ENCODE measurements at places on chromosomes 5 and 9.

DNA sequence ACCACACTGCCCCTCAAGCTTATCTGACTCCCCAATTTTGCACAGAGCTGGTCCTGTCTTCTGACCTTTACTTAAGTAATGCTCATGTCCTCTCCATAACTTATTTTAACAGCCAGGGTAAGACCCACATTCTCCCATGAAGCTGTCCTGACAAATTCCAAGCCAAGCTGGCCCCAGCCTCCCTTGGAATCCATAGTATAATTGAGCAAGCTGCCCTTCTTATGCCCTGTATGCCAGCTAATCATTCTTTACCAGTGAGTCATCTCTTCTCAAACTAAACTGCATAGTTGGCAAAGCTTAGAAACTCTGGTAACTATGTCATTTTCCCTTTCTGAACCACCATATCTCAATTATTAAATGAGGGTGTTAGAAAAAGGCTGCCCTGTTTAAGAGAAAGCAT is 92.4 kb downstream of the NFIB start:
- no peak for DNase-seq

DNA sequence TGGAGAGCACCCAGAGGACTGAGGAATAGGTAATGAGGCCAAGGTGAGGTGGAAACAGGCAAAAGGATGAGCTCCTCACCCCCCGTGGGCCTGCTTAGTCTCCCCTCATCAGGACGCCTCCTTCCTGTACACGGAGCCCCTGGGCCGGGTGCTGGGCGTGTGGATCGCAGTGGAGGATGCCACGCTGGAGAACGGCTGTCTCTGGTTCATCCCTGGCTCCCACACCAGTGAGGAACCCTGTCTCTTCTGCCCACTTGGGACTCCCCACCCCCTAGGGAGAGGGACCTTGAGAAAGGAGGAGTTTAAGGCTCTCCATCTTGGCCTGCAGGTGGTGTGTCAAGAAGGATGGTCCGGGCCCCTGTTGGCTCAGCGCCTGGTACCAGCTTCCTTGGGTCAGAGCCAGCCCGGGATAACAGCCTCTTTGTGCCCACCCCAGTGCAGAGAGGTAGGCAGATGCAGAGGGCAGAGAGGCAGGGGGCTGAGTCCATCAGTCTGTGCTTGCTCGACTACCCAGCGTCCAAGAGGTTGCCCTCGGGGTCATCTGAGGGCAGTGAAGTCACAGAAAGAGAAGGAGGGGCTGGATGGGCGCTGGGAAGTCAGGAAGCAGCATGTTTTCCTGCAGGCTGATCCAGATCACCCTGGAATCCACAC is 7.0 kb downstream of the DOLK start:
- no peak for DNase-seq

DNA sequence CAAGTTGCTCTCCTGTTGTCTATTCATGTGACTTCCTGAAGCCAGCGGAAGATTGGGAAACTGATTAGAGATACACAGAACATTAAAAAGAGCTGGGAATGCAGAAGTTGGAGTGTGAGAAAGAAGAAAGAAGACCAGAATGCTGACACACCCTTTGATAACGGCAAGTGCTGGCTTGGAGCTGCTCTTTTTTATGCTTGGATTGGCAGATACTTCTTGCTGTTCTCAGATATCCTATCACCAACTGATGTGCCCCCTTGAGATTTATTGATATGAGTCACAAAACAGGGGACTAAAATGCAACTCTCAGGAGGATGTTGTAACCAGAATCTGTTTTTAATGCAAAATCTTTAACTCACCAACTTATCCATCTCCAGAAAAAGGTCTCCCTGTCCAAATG is 56.0 kb upstream of the ASTN2 start:
- DNase-seq: no peak

GRCh38 chr9:23229890-23230317 is 596.1 kb downstream of the ELAVL2 start:
- no peak for DNase-seq

GRCh38 chr5:167754501-167755021 is 536.9 kb upstream of the WWC1 start:
- DNase-seq: no peak

- no peak for DNase-seq
Observed at GRCh38 chr5:50767588-50767987, 101.2 kb downstream of the PARP8 start.

DNA sequence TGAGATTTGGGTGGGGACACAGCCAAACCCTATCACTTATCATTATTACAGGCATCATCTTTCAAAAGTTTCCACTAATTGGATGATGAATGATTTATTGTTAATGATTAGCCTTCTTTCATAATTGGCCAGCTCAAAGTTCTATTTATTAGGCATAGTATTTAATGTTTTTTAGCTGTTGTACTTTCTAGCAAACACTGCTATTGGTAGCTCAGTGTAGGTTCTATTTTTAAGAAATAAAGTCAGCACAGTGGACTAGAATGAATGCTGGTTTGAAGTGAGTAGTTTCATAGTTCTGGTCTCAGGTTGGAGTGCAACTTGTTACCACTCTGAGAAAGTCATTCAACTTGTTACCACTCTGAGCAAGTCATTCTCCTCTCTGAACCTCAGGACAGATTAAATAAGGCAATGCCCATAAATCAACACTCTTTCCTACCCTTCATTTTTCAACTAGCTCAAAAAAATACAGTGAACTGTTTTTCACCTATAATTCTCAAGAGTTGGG is 46.9 kb downstream of the JAKMIP2 start:
- no peak for DNase-seq

DNA sequence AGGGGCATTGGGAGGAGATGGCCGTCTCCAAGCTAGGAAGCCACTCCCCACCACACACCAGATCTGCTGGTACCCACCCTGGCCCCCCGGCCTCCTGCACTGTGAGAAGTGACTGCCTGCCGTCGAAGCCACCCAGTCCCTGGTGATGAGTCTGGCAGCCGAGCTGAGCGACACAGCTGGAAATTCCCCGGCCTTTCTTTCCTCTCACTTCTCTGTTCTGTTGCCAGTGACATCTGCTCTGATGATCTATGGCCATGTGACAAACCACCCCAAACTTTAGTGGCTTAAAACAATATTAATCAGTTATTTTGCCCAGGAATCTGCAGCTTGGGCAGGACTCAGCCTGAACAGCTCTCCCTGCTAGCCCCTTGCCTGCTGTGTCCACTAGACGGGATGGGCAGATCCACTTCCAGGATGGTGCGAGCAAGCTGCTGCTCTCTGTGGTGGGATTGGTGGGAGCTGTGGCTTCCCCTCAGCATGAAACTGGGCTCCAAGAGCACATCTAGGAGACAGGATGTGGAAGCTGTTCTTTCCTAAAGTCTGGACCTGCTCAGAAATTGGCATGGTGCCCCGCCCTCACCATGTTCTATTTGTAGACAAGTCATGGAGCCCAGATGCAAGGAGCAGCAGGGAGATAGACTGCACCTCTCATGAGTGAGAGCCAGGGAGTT is 211.2 kb downstream of the GADD45G start:
- peak; percentile 80 for DNase-seq

- DNase-seq: no peak
Observed at GRCh38 chr5:15940905-15941304, 238.7 kb downstream of the MARCHF11 start.

DNA sequence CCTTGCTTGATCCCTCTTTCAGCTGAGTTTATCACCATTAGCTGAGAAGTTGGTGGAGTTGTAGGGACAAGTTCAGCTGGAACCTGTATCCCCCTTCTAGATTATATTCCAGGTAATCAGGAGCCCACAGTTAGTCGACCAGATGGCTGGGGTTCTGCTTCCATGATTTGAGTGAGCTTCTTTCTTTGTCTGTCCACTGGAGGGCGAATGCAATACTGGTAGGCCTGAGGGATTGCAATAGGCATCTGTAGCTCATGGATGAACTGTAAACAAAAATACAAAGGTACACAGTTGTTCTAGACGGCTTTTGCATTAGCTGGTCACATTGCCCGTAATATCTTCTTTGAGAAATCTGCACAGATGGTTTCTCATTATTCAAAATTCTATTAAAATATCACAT is 88.9 kb downstream of the PCSK5 start:
- no peak for DNase-seq

GRCh38 chr9:106947106-106947900 is 84.3 kb downstream of the ZNF462 start:
- no peak for DNase-seq
